ENCODE measurements at places on chromosomes 7 and 10. TPM values are rescaled to one million over a fixed set of nuclear protein-coding genes. Genes with fewer than 3 reads are reported as not detected.

ZNF804B gene
- not detected for total RNA-seq

TMEM270 gene
- total RNA-seq: not detected

PRLHR gene
- total RNA-seq: not detected

PRF1 gene
- not detected for total RNA-seq

CLDN4 gene
- 1,331 TPM for total RNA-seq

SYT15 gene
- total RNA-seq: not detected

VSTM2A gene
- total RNA-seq: not detected

C10orf67 gene
- total RNA-seq: 0.18 TPM

RET gene
- total RNA-seq: not detected

STMP1 gene
- total RNA-seq: 2.9 TPM

CDK14 gene
- 0.61 TPM for total RNA-seq

NEUROG3 gene
- 0.99 TPM for total RNA-seq

HOXA5 gene
- 22.1 TPM for total RNA-seq

PROSER2 gene
- total RNA-seq: 56.9 TPM

TMEM229A gene
- not detected for total RNA-seq

ADCK2 gene
- total RNA-seq: 43.5 TPM

EGR2 gene
- total RNA-seq: 5.6 TPM

TEX36 gene
- not detected for total RNA-seq

PRSS2 gene
- total RNA-seq: 0.79 TPM

AZGP1 gene
- 43.2 TPM for total RNA-seq

NEBL gene
- 0.68 TPM for total RNA-seq

SH2B2 gene
- total RNA-seq: 2.0 TPM

ZCCHC24 gene
- total RNA-seq: not detected

SLC26A4 gene
- total RNA-seq: not detected

CCL24 gene
- not detected for total RNA-seq

ABCC2 gene
- 2.5 TPM for total RNA-seq

OLAH gene
- total RNA-seq: not detected

HMX3 gene
- total RNA-seq: not detected

PCLO gene
- 0.38 TPM for total RNA-seq

SPAM1 gene
- not detected for total RNA-seq

RHOBTB1 gene
- total RNA-seq: 1.4 TPM

FAM25A gene
- not detected for total RNA-seq

FKBP6 gene
- not detected for total RNA-seq

DOCK4 gene
- total RNA-seq: 3.2 TPM

SERPINE1 gene
- 4.6 TPM for total RNA-seq

ABLIM1 gene
- total RNA-seq: 52.1 TPM

SMKR1 gene
- total RNA-seq: 3.5 TPM

FGF8 gene
- total RNA-seq: not detected

SPDYE16 gene
- total RNA-seq: 0.15 TPM

ASAH2 gene
- 4.6 TPM for total RNA-seq

PDLIM1 gene
- total RNA-seq: 20.0 TPM

LRIT1 gene
- not detected for total RNA-seq

NUDCD3 gene
- 53.4 TPM for total RNA-seq

PIP4K2A gene
- total RNA-seq: 9.7 TPM

TUBAL3 gene
- 0.47 TPM for total RNA-seq

ZNF138 gene
- 2.6 TPM for total RNA-seq

AKR1E2 gene
- total RNA-seq: 3.3 TPM

ITGA8 gene
- total RNA-seq: not detected

TAS2R3 gene
- total RNA-seq: 0.16 TPM

GPC2 gene
- 1.7 TPM for total RNA-seq

SLIT1 gene
- not detected for total RNA-seq

GJD4 gene
- total RNA-seq: not detected

NCAPG2 gene
- total RNA-seq: 37.7 TPM

STEAP1 gene
- total RNA-seq: 3.4 TPM

ATP5MK gene
- total RNA-seq: 82.4 TPM
